Cortex of kidney (tissue), 1 donor: ENCODE measurements at places on chromosomes 4 and X.

DNA sequence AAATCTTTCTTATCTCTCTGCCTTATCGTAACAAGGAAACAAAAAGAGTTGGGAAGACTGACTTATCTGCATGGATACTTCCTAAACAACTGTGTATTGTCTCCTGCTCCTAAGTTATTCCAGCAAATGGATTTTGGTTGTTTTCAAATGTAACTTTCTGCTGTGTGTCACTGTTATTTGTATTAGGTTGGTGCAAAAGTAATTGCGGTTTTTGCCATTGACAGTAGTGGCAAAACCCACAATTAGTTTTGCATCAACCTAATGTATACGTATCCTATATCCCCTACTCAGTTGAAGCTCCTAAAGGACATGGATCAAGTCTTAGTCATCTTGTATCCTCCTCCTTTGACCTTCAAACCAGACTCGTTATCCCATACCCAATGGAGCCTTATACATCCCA, 263.4 kb upstream of the GPR101 start:
- no peak for DNase-seq

GRCh38 chr4:122131562-122132157, 20.5 kb upstream of the BLTP1 start:
- no peak for DNase-seq

DNA sequence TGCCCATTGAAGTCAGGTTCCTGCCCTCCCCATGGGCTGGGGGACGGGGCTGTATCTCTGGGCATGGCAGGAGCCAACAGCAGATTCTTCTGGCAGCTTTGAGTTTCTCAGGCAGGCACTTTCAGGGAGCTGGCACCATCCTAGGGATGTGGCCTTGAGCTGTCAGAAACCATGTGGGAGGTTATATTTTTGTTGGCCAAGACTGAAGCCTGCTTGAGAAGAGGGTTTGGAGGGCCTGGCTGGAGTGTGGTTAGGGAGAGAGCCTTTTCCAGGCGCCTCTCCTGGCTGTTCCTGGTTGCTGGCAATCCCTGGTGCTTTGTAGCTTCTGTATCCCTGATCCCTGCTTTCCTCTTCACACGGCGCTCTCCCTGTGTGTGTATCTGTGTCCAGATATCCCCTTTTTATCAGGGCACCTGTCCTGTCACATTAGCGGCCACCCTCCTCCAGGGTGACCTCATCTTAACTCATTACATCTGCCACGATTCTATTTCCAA, 30.6 kb upstream of the SORCS2 start:
- no peak for DNase-seq

GRCh38 chrX:39855748-39856129, 242.0 kb downstream of the BCOR start:
- DNase-seq, result no peak

DNA sequence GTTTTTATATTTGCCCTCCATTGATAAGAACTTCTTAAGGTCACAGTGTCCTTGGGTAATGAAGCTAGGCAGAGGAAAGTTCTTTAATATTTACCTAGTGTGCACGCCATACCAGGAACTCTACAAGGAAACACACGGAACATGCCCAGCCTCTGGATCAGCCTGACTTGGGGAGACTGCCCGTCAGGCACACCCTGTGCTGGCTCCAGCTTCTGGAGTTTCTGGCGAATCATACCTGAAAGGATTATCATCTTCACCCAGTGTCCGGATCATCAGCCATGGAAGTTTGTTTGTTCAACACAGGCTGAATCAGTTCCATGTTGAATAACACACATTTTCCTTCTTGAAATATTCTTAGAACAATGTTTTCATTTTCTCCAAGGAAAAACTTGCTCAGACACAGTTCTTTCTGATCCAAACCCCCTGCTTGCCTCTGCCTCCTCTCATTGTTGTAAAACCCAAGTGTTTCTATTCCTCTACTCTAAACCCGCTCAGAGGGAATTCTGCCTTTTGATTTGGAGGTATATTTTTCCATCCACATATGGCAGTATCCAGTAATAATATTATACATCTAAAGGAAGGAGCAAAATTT, 176.7 kb downstream of the SHROOM3 start:
- no peak for DNase-seq

DNA sequence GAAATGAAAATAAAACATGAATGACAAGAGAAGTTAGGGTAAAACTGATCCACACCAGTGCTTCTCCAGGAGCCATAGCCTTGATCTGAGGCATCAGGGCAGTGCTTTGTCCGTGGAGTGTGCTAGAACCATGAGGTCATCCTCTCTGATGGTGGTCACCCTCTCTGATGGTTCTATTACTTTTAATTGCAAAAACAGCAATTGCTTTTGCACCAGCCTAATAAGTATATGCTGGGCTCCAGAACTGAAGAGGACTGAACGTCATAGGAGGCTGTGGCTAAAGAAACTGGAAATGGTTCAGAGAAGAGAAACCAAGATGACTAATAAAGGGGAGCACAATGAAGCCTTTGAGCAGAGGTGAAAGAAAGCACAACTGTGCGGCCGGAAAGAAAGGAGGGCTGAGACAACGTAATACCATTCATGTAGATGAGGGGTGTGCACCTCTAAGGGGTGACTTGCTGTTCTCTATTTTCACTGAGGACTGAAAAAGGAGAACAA, 17.0 kb upstream of the TMEM154 start:
- DNase-seq, result no peak

DNA sequence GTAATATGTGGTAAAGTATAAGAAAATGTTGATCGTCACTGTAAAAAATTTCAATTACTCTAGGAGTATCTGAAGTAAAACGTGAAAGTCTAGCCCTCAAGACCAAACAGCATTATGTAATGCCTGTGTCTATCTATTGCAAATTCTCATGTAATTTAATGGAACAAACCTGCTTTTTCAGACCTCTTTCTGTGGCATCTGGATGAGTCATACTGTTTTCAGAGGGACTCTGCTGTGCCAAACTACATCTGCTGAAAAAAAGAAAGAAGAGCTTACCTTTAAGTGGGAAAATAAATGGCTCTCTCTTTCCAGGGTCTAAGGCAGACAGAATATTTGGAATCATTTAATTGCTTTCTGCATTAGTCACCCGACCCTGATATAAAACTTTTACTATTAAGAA, 89.8 kb upstream of the ARMCX2 start:
- no peak for DNase-seq

DNA sequence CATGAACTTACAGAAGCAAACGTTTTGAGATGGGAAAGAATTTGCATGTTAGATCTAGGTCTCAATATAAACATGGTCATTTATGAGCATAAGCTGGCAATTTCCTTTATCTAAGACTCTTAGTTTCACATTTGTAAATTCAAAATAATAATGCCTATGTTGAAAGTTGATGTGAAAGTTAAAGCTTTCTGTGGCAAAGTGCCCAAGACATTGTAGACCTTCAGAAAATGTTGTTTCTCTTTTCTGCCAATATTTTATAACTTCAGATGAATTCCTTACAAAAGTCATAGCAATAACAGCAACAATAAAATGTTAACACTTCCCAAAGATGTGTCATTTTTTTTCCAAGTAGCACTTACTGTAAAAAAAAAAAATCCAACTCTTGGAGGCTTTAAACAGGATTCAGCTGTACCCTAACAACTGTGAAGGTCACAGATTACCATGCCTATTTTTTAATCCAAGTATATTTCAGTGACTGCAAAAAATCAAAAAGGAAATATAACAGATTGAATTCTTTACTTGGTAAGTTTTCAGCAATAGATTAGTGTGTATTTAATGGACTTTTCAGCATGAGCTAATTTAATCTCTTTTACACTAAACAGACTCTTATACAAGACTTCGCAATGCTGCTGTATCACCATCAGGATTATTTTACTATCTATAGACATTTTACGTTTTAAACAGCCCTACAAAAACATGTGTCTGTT, 206.5 kb upstream of the PDE5A start:
- DNase-seq, result no peak

DNA sequence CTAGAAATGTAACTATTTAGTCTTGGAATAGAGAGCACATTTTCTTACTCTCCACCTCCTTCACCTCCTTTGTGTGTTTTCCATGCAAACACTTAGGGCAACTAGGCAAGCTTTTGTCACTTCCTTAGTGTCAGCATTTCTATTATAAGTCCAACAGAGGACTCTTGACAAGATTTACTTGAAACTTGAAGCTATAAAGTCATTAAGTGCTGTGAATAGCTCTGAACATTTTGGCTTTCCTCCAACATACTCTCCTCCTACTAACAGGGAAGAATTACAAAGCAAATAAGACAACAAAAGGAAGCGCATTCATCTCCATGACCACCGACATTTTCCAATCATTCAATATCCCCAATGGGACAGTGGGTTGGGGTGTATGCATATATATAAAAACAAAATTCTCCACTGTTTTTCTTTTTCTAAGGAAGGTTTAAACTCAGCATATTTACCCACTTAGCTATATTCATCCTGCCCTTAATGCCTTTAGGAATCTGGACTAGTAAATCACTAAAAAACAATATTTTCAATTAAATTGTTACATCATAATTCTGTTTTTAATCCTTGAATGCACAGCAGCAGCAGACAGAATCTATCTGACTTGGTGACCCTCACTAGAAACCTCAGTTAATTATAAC, 264.6 kb downstream of the SNCA start:
- no peak for DNase-seq

DNA sequence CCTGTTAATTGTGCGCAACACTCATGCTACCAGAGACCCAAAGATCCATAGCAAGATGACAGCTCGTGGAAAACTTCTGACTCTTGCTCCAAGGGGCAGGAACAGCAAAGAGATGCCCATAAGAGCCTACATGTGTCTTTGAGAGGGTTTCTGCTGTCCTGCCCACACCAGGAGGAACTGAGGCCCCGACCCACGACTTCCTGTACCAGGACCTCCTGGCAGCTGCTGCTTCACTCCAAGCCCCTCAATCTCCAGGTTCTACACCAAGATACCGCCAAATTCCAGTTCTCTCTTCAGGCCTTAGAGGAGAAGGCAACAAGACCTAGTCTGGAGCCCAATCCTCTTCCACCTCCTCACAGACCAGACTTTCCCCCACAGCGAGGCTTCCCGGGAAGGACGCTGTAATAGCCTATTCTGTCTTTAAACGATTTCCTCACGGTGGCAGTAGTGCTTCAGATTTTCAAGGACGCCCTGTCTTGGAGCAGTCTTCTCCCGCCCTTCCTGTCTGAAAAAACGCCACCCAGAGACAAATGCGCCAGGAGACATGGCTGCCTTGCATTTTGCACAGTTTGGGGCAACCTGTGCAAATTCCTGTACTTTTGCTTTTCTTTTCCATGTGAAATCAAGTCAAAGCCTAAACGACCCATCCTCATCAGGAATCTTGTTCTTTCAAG, 230.2 kb upstream of the STK26 start:
- no peak for DNase-seq

GRCh38 chrX:6169407-6169806, 59.3 kb downstream of the NLGN4X start:
- DNase-seq, result no peak

- no peak for DNase-seq
Observed at GRCh38 chr4:105911426-105911825, 16.2 kb downstream of the NPNT start.

- no peak for DNase-seq
Observed at GRCh38 chr4:53055274-53055673, 193.2 kb downstream of the RASL11B start.
